SHP77 treated with DMSO at 0.1 percent for 48 hours (cell line): ENCODE measurements at places on chromosomes 7 and 10.

- no peak for DNase-seq
These were observed 4.2 kb downstream of the CNPY1 start for GRCh38 chr7:155541986-155542675.

DNA sequence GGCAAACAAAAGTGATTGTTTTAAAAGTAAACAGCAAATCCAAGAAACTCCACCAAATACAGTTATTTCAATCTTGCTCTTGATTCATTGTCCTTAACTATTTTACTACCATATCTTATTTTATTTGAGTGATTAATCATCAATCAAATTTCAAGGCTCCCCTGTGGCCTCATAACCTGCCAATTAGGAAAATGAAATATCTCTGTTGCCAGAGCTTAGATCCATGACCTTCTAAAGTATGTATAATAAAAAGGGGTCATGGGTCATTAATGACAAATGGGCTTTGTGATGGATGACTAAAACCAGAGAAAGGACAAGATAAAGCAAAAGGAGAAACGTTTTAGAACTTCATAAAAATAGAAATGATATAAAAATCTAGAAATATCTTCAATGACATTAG lies 28.5 kb downstream of the NRCAM start:
- DNase-seq = no peak

GRCh38 chr7:122082670-122083069 lies 61.4 kb downstream of the AASS start:
- DNase-seq = no peak

- peak; percentile 45 for DNase-seq
These were observed 165.6 kb upstream of the KMT2E start for GRCh38 chr7:104848138-104848990.

DNA sequence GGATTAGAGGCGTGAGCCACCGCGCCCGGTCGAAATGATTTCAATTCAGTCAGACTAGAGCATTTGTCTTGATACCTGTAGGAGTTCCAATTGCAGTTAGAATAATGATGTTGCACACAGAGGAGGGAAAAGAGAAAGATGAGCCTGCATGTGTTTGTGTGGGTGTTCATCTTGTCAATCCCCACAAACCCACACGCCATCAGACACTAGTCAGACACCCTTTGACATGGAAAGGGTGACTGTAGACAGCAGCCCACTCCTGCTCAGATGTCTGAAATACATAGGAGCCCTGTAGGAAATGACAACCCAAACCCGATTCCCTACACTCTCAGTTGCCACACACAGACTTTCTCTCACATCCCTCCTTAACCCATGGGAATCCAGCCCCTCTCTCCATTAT lies 92.0 kb downstream of the ABLIM1 start:
- DNase-seq = no peak

DNA sequence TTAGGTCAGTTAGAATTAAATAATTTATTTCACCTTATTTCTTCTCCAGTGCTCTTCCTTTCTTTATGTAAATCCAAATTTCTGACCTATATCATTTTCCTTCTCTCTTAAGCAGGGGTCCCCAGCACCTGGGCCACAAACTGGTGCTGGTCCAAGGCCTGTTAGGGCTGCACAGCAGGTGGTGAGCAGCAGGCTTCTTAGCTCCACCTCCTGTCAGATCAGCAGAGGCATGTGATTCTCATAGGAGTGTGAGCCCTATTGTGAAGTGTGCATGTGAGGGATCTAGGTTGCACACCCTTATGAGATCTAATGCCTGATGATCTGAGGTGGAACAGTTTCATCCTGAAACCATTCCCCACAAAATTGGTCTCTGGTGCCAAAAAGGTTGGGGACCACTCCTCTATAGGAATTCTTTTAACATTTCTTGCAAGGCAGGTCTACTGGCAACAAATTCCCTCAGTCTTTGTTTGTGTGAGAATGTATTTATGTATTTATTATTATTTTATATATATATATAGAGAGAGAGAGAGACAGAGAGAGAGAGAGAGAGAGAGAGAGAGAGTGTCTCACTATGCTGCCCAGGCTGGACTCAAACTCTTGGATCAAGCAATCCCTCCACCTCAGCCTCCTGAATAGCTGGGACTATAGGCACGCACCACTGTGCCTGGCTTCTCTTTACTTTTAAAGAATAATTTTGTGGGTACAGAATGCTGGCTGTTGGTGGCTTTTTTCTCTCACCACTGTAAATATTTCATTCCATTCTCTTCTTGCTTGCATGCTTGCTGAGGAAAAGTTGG lies 4.3 kb upstream of the ABCC2 start:
- DNase-seq = no peak

DNA sequence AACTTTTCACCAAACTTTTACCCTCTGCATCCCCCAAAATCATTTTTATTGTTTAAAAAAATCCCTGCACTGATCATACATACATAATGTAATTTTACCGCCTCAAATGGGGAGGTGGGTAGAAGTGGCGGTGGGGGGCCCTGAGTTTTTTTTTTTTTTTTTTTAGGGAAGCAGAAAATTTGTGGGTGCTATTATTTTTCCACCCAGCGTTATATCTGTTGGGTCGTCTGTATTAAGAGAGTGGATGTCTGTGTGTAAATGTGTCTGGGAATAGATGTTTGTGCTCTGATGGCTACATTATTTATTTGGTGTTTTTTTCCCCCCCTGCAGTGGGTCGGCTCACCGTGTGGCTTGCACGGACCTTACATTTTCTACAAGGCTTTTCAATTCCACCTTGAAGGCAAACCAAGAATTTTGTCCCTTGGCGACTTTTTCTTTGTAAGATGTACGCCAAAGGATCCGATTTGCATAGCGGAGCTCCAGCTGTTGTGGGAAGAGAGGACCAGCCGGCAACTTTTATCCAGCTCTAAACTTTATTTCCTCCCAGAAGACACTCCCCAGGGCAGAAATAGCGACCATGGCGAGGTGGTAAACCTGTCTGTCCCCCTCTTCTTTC lies 438 bp downstream of the ARID5B start:
- no peak for DNase-seq

- no peak for DNase-seq
These were observed 9.8 kb upstream of the GIMAP5 start for GRCh38 chr7:150727381-150727780.

GRCh38 chr10:61890881-61891409 lies 10.6 kb upstream of the ARID5B start:
- no peak for DNase-seq

- DNase-seq = no peak
These were observed 65.8 kb upstream of the FRMD4A start for GRCh38 chr10:14396411-14397048.

DNA sequence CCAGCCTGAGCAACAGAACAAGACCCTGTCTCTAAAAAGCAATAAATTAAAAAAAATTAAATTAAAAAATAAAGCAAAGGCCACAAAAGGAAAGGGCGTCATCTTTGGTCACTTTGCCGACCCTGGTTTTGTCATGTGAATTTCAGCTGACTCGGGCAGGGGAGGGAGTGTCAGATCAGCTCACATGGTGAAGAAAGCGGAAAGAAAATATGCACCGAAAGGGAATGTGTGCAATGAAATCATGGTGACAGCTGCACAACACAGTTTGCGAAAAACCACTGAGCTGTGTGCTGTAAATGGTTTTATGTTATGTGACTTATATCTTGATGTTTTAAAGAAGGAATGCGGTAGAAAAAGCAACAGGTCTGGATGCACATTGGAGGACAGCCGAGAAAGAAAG lies 39.8 kb downstream of the RCC1L start:
- DNase-seq = no peak

GRCh38 chr10:132375116-132375794 lies 21.7 kb upstream of the PWWP2B start:
- DNase-seq = no peak

- DNase-seq = no peak
These were observed 437.9 kb downstream of the SDK1 start for GRCh38 chr7:3738964-3739363.

DNA sequence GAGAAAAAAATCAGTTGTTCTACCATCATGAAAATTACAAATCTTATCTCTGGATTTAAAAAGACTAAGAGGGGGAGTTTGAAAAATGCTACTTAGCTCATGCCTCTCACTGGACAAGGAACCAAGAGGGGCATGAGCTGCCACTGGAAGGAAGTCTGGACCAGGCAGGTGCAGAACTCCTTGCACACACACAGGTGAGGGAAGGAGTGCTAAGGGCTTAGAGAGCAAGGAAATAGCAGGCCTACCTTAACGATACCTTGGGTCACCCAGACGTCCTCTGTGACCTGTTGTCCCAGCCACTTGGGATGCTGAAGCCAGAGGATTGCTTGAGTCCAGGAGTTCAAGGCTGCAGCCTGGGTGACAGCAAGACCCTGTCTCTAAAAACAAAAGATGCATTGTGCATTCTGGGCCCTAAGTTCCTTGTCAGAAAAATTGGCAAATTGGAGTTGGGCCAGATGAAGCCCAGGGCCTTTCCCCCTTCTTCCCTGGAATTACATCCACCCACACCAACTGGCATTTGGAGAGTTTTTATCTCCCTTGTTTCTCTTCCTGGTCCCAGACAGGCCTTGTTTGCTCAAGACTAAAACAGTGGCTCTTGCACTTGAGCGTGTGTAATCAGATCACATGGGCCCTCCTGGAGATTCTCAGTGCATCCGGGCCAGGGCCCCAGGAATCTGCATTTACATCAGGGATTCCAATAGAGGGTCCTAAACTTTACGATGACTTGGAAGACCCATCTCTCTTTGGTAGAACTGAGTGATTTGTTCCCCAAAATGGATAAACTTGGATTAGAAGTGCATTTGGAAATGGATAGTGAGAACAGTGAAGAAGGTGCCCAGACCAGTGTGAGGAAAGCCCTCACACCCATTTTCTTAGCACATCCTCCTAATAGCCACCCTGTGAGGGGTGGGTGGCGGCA lies 3.0 kb downstream of the DDIT4 start:
- no peak for DNase-seq

DNA sequence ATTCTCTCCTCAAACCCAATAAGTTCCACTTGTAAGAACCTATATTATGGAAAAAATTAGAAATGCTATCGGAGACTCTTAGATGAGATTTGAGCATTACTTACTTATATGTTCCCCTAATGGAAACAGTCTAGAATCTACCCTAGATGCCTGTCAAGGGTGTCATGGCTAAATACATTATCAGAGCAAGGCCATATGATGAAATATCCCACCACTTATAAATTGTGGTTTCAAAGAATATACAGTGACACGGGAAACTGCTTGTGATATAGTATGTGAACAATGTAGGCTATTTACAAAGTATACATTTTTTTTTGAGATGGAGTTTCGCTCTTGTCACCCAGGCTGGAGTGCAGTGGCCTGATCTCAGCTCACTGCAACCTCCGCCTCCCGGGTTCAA lies 46.3 kb upstream of the CTBP2 start:
- no peak for DNase-seq

- no peak for DNase-seq
These were observed 917.9 kb downstream of the GRID1 start for GRCh38 chr10:85448716-85449115.

DNA sequence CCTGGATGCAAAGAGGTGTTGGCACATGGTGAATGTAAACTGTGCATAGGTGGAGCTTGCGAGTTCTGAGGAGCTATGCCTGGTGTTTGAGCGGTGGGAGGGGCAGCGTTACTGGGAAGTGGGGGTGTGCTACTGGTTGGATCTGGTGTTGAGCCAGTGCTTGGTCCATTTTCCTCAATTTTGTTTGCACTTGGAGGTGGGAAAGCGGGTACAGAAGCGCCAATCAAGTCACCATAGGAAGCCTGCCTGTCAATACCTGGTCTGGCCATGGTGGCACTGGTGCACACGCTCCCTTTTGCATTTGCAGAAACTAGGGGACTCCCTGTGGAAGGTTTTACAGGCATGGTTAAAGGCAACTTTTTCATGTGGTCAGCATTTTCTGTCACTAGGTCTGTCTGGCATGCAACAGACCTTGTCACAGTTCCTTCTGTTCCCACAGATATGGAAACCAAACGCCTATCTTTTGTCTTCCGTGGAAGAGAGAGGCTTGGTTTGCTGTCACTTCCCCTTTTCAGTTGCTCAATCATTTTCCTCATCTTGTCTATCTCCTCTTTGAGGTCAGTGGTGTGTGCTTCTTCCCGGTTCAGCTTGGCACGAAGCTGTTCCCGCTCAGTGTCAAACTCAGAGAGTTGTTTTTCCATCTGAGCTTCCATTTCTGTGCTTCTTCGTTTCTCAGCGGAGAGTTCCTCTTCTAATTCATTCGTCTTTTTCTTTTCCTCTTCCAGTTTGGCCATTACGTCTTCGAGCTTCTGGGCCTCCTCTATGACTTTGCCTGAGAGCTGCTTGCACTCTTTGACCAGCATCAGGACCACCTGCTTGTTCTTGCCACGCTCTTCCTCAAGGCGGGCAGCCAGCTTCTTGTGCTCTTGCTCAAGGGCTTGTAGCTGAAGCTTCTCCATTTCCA lies 81.1 kb downstream of the CTTNBP2 start:
- DNase-seq = no peak

DNA sequence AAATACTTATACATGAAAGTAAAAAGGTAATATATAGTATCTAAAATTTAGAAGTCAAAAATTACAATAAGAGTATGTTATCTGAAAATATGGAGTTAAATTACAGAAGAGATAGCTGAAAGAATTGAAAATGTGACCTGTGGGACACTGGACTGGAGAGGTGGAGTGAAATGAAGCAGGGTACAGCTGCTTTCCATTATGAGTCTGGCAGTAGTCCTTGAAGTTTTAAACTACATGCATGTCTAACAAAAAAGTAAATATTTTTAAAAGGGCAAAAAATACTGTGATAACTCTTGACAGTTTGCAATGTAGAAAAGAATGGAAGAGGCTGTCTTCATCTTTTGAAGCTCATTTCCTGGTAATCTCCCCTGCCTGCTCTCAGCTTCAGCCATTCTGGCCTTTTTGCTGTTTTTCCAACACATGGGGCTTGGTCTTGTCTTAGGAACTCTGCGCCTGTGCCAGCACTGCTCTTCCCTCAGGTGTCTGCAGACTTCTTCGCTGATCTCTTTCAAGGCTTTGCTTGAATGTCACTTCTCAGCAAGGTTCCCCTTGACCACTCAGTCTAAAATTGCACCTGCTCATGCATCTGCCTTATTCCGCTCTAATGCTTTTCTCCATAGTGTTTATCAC lies 36.9 kb downstream of the PTPRZ1 start:
- no peak for DNase-seq
